Esophagus mucosa (tissue), 1 donor: ENCODE measurements at places on chromosomes 11 and 22. TPM values are rescaled to one million over a fixed set of nuclear protein-coding genes. Genes with fewer than 3 reads are reported as not detected.

POU2F3 gene
- total RNA-seq, result 3.2 TPM

OR5B21 gene
- not detected for total RNA-seq

DNA sequence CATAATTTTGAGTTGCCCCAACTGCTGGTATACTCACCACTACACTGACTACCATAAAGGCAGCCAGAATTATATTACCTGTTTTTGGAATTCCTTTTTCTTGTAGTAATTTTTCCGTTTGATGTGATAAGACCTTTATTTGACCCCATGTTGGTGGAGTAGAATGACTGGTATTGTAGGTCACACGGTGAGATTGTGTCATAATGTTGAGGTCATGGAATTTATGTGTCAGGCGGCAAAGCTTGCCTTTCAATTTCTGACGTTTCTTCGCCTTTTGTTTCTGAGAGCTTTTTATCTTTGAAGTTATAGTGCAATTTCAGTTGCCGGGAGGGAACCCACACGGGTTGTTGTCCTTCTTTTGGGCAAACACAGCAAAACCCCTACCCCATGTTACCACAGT is 13.0 kb downstream of the OR52K1 start:
- peak; percentile 70 for ATAC-seq

DNA sequence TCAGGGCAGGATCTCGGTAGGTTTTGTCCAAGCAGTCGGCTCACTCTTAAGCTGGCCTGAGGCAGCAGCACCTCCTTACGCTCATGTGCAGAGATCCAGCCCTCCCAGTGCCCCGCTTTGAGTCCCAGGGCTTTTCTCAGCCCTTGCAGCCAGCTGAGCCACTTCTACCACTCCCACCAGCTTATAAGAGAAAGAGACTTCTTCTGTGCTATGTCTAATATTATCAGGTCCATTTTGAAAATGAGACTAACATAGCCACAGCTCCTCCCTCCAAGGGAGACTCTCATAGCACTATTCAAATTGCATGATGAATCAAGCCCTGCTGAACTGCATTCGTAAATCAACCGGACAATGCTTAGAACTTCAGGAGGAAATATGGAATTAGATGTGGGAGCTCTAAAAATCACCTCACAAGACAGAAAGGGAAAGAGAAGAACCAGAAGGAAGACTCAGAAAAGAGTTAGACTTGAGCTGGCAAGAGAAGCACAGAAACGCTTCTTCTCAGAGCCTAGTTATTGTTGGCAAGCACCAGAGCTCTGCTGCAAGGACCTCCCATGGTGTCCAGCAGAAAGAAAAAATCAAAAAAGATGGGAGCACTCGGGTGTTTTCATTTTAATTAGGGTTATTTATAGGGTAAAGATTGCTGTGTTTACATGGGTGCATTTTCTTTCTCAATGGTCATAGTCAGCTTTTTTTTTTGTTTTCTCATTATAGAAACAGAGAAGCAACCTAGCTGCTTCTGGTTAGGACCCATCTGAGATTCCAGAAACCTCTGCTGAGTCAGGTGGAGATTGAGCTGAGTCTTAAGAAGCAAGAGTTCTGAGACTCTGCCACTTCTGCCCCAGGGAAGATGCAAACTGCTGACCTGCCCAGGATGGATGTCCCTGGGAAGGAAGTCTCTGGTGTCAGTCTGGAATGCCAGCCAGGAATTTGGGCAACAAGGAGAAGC is 181.4 kb downstream of the ETS1 start:
- no peak for ATAC-seq

GRCh38 chr11:30360741-30361140 is 37.8 kb downstream of the ARL14EP start:
- ATAC-seq, result peak; percentile 84

- peak; percentile 38 for ATAC-seq
Measured at GRCh38 chr11:57641011-57641807, 8.5 kb downstream of the YPEL4 start.

GRCh38 chr11:7520011-7520942 is 6.5 kb downstream of the PPFIBP2 start:
- ATAC-seq, result no peak

- no peak for ATAC-seq
Measured at GRCh38 chr22:49106096-49106841, 721.4 kb downstream of the BRD1 start.

GRCh38 chr22:38132794-38133193 is 22.3 kb upstream of the BAIAP2L2 start:
- ATAC-seq, result no peak

- ATAC-seq, result no peak
Measured at GRCh38 chr11:85886089-85887056, 31.2 kb downstream of the CCDC83 start.
